ENCODE measurements at places on chromosomes 4 and X.
A peak's percentile ranks its signal among the peaks of the same experiment; 100 is the strongest.

GRCh38 chrX:48472225-48472624 is 2.2 kb upstream of the SLC38A5 start:
- no peak for DNase-seq

DNA sequence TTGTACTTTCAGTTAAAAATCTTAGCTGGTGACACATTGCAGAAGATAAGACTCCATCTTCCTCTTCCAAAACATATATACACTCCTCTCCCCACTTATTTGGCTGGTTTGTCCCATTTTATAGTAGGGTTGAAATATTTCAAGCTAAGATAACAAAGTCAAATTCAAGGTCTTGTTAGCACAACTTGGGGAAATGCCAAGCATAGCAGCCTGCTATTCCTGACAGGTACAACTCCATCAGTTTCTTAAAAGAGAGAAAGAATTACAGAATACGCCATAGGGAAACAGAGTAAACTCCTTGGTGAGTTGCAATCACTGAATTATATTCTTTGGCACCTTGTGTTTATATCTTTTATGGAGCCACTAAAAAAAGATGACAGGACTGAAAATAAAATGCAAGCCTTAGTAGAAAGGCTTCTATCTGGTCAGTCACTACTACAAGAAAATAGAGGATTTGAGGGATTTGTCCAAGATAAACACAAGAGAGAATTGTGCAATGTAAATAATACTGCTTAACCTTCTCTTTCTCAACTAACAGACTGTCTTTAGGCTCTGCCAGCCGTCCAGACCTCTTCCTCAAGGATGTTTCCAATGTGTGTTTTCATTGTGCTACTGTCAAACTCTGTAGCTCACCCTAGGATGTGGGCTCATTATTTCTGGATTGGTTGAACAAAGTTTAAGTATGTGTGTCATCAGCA is 170.3 kb downstream of the VEGFC start:
- DNase-seq = peak; percentile 27

- DNase-seq = no peak
These were observed 1.8 kb downstream of the MAOB start for GRCh38 chrX:43880425-43880824.

GRCh38 chr4:87030755-87031441 is 96.1 kb downstream of the AFF1 start:
- no peak for DNase-seq

GRCh38 chrX:149837167-149837566 is 43.8 kb upstream of the MAGEA8 start:
- no peak for DNase-seq
